ENCODE measurements at places on chromosomes 12 and 14.

DNA sequence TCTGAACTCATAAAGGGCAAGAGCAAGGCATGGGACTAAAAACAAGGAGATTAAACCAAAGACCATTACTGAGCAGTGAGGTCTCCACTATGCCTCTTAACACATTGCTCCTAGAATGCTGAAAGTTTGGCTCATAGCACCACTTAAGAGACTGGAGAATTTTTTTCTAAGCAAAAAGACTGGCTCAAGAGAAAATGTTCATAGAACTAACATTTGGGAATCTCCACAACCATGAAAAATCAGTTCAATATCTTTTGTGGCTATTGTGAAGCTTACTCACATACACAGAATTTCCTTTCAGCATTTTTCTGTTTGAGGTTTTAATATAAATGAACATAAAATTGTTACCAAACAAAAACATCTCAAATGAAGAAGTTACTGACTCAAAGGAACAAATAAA, 255.8 kb downstream of the CCDC91 start:
- DNase-seq = no peak

DNA sequence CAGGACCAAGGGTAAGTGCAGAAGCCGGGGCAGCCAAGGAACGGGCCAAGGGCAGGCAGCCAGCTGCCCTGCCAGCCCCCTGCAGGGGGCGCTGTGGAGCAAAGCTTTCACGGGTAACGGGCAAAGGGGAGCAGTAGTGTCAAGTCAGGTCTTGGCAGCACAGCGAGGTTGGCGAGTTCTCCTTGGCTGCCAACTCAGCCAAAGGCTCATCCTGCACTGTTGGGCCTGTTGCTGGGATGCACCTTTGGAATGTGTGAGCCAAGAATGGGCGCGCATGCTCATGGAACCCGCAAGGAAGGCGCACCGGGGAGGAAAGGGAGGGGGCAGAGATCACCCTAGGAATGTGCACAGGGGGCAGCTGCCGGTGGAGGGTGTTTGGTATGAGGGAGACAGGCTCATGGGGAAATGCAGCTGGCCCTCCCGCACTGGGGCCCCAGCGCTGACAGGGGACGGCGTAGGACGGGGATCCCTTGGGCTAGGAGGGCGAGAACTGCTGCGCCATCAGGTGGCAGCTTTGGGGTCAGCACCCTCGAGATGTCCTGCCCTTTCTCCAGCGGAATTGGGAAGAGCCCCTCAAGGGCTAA, 138.0 kb downstream of the ASCL4 start:
- peak; percentile 81 for DNase-seq

DNA sequence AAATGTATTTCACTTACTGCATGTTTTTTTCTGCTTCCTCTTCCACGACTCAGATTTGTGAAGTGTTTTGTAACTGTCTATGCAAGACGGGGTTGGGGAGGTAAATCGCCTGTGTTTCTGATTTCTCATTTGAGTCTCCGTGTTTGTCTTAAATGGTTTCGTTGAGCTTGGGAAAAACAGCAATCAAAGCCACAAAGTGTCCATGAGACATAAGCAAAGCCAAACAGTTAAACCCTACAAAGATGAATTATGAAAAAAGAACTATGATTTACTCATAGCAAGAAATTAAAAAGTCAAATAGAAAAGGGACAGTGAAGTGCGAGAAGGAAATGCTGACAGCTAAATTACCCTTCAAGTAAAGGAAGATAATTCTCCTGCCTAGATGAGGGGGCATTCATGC, 164.3 kb upstream of the TMPO start:
- DNase-seq = no peak

- DNase-seq = no peak
Observed at GRCh38 chr12:93468008-93468371, 676 bp downstream of the MRPL42 start.

DNA sequence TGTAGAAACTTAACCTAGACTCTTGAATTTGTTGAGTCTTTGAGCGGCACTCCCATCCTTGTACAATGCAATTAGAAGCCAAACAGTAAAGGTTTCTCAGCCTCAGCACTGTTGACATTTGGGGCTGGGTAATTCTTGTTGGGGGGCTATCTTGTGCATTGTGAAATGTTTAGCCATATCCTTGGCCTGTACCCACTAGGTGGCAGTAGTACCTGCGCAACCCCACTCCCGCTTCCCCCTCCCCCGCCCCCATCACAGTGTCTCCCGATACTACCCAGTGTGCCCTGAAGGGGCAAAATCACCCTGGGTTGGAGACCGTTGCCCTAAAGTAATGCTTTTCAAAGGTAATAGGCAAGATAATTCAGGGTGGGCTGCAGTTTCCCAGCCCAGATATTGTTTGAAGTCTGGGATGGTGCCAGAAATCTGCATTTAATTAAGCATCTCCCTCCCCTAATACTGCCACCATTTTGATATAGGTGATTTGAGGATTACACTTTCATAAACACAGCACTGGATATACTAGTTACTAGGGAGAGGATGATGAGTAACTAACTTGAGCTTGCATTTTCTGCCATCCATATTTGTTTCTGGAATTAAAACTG, 1.8 kb downstream of the COX6A1 start:
- DNase-seq = peak; percentile 82

DNA sequence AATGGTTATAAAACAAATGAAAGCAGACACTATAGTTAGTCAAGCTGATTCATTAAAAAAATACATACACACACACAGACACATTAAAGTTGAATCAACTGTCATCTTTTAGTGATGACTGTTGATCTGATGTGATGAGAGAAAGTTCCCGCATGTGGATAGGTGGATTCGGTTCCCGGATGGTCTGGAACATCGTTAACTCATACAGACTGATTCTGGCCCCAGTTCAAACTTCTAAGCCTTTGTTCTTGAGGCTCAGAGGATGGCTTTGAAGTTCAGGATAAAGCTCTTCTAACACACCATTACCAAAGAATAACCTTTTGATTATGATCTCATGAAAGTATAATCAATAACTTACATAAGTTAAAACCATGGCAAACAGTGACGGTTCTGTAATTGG, 27.5 kb downstream of the WIF1 start:
- no peak for DNase-seq

DNA sequence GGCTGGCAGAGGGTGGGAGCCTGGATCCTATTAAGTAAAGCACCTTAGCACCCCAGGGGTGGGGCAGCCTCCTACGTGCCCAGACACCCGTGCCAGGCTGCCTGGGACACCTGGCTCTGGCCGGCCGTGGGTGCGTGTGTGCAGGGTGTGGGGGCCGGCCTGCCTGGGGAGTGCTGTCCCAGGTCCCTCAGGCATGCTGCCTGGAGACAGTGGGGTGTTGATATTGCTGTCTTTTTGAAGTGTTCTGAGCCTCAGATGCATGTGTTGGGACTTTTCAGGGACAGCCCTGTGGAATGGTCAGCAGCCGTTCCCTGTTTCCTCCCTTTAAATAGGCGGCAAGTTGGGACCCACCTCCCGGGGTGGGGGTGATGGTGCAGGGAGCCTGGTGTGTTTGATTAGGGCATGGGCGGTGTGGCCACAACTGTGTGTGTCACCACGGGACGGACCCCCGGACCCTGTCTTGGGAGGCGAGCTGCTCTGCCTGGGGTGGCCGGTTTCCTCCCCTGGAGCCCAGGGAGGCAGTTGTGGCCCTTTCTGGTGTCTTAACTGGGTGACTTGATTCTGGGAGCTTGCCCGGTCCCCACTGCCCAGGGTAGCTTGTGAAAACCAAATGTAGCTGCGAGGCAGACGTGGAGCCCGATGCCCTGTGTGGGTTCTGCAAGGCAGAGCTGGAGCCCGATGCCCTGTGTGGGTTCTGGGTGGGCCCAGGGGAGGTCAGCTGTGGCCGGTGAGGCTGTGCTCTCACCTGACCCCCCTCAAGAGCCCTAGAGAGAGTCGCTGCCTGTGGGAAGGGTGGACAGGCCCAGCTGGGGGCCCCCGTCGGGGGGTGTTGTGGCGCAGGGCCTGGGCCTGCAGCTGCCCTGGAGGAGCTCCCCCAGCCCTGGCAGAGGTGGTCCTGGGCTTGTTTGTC, 8.2 kb downstream of the ULK1 start:
- DNase-seq = no peak
